Urothelium cell line (cell line): ENCODE measurements at places on chromosomes 2 and 18.

DNA sequence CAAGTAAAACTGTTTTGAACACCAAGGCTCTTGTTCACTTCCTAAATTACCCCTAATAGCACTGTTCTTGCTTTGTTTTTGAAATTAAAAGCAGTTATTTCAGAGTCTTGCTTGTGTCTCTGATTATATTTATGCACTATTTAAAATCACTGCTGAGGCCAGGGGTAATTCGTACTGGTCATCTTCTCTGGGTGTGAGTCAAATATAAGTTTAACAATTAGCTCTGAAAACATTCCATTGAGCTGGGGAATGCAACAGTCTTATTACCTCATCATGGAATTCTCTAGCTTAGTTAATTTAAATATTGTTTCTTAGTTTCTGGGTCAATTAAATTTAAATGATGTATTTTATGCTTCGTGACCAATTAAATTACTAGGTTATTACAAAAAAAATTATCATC lies 135.0 kb downstream of the MEIS1 start:
- no peak for DNase-seq

- no peak for DNase-seq
Observed at GRCh38 chr2:230661072-230661957, 51.3 kb upstream of the CAB39 start.

- no peak for DNase-seq
Observed at GRCh38 chr18:48941672-48942071, 9.1 kb downstream of the SMAD7 start.

- no peak for DNase-seq
Observed at GRCh38 chr2:126882736-126883665, 15.7 kb upstream of the TEX51 start.

DNA sequence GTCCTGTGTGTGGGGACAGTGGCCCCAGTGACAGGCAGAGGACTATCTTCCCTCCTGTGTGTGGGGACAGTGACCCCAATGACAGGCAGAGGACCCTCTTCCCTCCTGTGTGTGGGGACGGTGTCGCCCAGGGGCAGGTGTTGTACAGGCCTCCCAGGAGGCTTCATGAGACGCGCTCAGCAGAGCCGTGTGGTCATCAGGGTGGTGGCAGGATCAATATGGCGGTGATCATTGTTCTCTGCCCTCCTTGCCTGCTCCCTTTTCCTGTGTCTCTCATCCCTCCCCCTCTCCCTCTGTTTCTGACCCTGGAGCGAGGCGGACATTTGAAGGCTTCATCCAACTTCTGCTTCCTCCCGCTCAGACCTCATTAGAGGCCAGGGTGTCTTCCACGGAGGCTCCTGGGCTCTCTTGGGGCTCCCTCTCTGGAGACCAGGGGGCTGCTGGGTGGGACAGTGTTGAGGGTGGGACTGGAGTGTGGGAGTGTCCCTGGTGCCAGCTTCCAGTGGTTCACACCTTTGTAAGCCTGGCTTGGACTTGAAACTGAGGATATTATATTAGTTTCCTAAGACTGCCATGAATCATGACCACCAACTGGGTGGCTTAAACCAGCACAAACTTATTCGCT lies 59.5 kb downstream of the ACKR3 start:
- no peak for DNase-seq

GRCh38 chr2:71906357-71906973 lies 241.2 kb downstream of the CYP26B1 start:
- no peak for DNase-seq

DNA sequence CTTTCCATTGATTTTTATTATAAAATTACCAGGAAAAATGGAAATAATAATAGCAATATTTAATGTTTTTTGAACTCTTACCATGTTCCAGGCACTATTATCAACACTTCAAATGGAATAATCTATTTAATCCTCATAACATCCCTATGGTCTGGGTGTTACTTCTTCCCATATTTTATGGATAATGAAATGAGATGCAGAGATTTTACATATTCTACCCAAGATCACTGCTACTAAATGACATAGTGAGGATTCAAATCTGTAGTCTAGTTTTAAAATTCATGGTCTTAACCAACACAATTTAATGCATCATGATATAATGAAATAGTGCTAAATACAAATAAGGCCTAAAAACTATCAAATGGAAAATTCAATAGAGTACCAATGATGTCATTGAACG lies 70.4 kb upstream of the COL3A1 start:
- DNase-seq, result no peak

GRCh38 chr2:166882851-166883250 lies 5.4 kb upstream of the XIRP2 start:
- DNase-seq, result no peak

GRCh38 chr2:207135340-207135739 lies 30.4 kb downstream of the KLF7 start:
- DNase-seq, result no peak

GRCh38 chr2:88845772-88846661 lies 154.5 kb downstream of the RPIA start:
- DNase-seq, result no peak

- no peak for DNase-seq
Observed at GRCh38 chr2:99987160-99987559, 155.2 kb downstream of the AFF3 start.

- no peak for DNase-seq
Observed at GRCh38 chr2:237343993-237344392, 70.0 kb downstream of the COL6A3 start.

- no peak for DNase-seq
Observed at GRCh38 chr2:135960656-135961551, 24.5 kb downstream of the DARS1 start.

DNA sequence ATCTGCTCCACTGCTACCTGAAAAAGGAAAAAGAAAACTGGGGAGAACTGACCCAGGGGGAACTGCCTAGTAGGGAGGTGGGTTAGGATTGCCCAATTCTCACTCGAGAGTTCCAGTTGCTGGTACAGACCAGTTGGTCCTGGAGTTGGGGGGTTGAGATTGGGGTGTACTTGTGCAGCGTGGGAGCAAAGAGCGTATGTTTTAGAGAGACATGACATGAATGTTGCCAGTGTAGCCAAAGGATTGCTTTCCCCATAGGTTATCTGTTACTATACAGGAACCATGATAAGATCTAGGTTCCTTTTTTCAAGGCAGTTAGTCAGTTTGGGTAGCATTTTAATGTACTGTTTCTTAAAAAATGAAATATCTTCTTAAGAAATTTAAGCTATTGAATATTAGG lies 68.6 kb downstream of the APLF start:
- no peak for DNase-seq

DNA sequence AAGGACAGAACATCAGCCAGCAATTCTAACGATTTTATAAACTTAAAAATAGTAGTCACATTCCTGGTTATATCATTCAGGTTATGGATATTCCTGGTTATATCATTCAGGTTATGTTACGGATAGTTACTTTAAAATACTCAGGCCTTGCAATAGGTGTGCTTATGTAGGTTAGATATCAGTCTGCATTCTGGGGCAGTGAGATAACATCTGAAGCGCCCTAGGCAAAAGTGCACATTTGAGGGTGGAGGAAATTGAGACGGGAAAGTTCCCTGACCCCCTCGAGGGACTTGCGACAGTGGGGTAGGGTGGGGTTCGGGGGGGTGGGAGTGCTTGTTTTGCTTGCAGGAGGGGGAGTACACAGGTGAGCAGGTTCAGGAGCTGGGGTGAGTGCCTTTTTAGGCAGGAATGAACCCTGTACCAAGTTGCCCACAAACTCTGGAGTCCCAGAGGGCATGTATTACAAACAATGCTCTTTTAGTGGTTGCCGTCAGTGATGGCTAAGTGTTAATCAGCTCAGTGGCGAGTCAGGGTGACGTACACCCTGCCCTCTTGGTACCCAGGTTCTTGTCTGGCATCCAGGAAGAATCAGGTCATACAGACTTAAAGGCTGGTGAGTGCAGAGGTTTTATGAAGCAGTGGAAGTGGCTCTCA lies 31.8 kb downstream of the CREG2 start:
- no peak for DNase-seq

GRCh38 chr18:44884431-44884830 lies 203.7 kb downstream of the SETBP1 start:
- no peak for DNase-seq

DNA sequence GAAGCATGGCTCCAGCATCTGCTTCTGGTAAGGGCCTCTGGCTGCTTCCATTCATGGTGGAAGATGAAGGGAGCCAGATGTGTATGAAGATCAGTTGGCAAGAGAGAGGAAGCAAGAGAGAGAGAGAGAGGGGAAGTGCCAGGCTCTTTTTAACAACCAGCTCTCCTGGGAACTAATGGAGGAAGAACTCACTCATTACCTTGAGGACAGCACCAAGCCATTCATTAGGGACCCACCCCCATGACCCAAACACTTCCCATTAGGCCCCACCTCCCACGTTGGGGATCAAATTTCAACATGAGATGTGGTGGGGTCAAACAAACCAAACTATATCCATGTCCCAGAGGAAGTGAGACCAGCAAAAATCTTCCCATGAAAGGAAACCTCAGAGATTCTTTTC lies 124.8 kb upstream of the SIX2 start:
- no peak for DNase-seq
